Foreskin keratinocyte (primary cell): ENCODE measurements at places on chromosomes 1 and 21.

- DNase-seq = no peak
These were observed 10.1 kb upstream of the TFF1 start for GRCh38 chr21:42376338-42376982.

GRCh38 chr1:55040083-55040932 lies 960 bp downstream of the PCSK9 start:
- DNase-seq = peak; percentile 28

GRCh38 chr1:20658166-20658915 lies 2.8 kb downstream of the DDOST start:
- DNase-seq = no peak

GRCh38 chr21:46374761-46375389 lies 50.9 kb downstream of the PCNT start:
- DNase-seq = no peak

DNA sequence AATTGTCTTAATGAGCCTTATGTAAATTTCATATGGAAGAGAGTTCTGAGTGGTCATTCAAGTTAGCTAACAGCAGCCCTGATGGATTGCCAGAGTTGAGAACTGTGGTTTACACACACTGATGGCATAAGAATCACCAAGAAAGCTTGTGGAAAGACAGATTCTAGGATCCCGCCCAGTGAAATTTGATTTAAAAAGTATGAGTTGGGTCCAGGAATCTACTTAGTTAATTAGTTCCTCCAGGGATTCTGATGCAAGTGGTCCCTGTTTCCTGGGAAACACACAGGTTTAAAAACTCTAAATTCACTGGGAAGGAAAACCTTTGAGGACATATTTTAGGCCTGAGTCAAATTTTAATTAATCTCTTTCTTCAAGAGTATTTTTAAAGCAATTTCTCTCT lies 144.3 kb downstream of the NTPCR start:
- no peak for DNase-seq

GRCh38 chr1:244137725-244138124 lies 86.6 kb downstream of the ZBTB18 start:
- no peak for DNase-seq

DNA sequence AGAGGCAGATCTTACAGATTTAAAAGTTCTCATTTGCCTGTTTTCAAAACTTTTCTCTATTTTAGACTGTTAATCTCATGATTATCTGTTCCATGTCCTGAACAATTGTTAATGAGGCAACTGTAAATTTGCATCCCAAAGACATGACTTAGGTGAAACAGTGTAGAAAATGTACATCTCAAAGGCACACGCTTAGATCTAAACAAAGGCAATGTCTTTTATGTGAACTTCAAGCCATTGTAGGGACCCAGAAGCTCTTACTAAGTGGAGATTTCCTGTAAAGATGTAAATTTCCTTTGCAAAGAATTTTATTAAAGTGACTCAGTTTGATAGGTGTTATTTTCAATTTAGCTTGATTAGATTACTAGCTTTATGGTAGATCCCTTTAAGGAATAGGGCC lies 125.2 kb upstream of the F3 start:
- DNase-seq = no peak

GRCh38 chr1:160371756-160372155 lies 4.9 kb downstream of the NHLH1 start:
- DNase-seq = no peak

DNA sequence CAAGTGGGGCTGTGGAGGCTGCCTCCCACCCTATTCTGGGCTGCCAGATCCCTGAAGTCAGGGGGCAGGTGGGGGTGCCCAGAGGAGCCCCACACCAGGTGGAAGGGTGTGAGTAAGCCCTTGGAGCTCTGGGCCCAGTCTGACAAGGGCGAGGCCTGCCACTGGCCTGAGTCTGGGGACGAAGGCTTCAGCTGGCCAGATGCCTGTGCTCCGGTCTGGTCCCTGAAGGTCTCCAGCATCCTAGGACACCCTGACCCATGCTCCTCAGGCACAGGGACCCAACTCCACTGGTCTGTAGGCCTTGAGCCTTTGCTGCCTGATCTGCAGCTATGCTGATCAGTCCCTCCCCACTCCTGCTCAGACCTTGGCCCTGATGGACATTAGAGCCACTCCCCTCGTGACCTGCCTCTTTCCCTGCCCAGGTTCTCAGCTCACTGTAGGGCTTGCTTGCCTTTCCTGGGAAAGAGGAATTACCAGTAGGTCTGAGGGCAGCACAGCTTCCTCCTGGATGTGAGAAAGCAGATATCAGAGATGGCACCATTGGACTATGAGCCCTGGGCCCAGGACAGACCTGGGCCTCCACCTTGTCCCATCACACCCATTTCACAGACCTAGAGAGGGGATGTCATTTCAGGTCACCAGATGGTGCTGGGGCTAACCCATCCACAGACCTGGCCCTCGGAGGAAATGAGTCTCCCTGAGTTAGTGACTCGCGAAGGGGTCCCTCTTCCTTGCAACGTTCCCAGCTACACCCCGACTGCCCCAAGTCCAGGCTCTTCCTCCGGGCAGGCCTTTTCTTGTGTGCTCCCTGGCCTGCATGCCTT lies 32.8 kb upstream of the CSF3R start:
- no peak for DNase-seq

DNA sequence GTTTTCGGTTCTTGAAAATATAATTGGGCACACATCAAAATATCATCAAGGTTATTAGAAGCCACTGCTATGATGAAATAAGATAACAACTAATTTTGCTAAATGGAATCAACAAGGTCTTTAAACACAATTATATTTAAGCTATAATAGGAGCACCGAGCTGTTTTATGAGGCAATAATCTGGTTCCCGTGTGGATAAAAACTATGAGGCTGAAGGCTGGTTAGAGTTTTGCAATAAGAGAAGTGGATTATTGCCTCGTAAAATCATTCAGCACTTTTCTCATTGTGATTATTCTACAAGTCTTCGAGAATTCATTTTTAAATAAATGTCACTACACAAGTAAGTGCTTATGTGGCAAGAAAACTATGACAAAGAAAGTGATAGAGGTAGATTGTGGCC lies 975.7 kb upstream of the ADGRL2 start:
- DNase-seq = no peak

DNA sequence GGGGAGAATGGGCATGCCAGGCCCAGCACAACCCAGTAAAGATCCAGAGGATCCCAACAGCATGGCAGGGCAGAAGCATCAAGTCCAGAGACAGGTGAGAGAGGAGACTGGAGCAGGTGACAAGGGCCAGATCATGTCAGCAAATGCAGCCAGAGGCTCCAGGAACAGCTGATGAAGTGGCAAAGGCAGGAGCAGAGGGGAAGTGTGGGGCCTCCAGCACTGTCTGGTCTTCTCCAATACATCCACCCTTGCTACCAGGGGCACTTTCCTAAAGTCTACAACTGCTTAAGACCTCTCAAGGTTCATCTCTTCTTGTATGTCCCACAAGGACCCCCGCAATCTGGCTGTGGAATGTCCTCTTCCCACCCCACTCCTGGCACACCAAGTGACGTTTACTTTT lies 17.4 kb downstream of the FAM163A start:
- DNase-seq = no peak

GRCh38 chr1:150968491-150968890 lies 6.1 kb downstream of the CERS2 start:
- DNase-seq = no peak

DNA sequence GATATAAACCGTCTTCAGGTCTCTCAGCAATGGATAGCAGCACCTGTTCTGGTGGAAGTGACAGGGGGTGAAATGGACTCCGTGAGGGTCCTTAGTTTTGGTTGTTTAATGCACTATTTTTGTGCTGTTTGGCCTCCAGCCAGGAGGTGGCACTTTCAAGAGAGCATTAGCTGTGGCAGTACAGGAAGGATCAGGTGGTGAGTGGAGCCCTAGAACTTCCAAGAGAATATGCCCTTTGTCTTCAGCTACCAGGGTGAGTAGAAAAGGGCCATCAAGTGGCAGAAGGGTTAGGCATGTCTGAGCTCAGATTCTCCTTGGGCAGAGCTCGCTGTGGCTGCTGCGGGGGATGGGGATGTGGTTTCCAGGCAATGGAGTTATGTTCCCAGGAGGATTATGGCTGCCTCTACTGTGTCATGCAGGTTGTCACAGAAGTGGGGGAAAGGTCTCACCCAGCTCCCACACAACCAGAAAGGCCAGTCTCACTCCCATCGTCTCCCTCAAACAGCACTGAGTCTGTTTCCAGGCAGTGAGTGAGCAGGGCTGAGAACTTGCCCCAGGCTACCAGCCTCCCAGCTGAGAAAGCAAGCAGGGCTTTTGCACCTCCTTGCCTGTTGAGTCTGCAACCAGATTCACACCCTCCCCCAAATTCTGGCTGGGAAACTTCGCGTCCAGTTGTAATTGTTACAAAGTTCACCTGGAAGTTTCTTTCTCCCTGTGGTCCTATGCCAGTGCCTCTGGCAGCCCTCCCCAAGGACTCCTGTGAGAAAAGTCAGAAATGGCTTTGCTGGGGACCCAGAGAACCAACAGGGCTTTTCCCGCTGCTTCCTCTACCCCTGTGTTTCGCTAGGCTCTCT lies 39.1 kb upstream of the TTLL7 start:
- peak; percentile 45 for DNase-seq

GRCh38 chr1:166918088-166918955 lies 42.3 kb upstream of the TADA1 start:
- no peak for DNase-seq

DNA sequence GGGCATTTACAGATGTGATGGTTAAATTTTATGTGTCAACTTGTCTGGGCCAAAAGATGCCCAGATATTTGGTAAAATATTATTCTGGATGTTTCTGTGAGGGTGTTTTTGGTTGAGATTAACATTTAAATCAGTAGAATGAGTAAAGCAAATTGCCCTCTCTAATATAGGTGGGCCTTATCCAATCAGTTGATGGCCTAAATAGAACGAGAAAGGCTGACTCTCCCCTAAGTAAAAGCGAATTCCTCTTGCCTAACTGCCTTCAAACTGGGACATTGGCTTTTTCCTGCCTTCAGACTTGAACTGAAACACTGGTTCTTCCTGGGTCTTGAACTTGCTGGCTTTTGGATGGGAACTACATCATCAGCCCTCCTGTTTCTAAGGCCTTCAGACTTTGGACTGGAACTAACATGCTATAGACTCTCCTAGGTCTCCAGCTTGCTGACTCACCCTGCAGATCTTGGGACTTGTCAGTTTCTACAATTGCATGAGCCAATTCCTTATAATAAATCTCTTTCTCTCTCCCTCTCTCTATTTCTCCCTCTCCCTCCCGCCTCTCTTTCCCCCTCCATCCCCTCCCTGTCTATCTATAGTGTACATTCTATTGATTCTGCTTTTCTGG lies 10.2 kb upstream of the NAV1 start:
- no peak for DNase-seq

DNA sequence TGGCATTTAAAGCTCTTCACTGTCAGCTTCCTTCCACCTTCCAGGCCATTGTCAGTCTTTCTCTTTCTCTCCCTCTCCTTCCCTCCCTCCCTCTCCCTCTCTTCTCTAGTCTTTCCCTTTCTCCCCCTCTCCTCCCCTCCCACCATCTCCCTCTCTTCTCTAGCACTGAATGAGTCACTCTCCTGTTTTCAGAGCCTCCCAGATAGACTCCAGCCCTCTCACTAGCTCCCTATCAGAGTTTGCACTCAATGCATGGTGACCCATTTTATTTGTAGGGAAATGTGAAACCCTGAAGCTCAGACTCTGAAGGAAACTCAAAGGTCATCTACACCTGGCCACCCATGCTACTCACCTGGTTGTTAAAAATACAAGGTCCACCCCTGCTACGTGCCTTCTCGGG lies 4.4 kb upstream of the MATN1 start:
- no peak for DNase-seq

DNA sequence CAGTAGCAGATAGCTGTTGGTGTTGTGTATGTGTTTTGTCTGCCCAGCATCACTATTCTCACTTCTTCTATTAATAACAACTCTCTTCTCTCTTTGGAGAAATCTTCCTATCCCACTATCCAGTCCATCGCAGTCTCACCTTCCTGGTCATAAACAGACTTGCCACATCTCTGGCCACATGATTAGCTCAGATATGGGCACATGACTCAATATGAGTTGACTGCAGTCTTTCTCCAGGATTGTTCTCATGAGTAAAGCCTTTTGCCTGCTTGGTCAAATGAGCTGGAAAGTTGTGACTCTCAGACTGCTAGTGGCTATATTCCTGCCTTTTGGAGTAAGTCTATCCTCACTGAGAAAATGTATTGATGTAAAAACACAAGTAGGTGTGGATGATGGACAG lies 32.9 kb upstream of the TADA1 start:
- no peak for DNase-seq

DNA sequence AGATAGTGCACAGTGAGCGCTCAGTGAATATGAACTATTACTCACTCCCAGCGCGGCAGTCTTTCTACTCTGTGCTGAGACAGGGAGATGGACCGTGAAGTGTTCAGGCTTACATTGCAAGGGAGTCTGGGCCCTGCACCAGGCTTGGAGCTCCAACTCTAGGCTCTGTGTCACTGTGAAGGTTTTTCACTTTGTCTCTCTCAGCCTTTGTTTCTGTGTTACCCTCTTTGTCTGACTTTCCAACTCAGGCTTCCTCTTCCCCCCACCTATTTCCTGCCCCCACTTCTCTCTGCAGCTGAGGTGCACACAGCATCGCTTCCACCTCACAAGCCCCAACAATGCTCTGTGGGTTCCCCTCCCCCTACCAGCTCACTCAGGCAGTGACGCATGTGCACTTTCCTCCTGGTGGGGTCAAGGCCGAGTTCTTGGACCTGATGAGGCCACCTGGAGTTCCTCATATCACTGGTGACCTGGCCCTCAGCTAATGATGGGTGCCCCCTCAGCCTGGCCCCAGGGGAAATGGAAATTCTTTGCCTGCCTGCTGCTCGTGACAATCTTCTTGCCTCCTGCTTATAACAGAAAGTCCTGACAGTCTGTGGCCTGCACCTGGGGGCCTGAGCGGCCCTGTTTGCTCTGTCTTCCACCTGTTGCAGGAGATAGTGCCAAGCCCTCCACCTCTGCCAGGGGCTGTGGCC lies 1.1 kb upstream of the LCK start:
- peak; percentile 76 for DNase-seq

- DNase-seq = no peak
These were observed 128.3 kb downstream of the ATP1B1 start for GRCh38 chr1:169234780-169235179.

DNA sequence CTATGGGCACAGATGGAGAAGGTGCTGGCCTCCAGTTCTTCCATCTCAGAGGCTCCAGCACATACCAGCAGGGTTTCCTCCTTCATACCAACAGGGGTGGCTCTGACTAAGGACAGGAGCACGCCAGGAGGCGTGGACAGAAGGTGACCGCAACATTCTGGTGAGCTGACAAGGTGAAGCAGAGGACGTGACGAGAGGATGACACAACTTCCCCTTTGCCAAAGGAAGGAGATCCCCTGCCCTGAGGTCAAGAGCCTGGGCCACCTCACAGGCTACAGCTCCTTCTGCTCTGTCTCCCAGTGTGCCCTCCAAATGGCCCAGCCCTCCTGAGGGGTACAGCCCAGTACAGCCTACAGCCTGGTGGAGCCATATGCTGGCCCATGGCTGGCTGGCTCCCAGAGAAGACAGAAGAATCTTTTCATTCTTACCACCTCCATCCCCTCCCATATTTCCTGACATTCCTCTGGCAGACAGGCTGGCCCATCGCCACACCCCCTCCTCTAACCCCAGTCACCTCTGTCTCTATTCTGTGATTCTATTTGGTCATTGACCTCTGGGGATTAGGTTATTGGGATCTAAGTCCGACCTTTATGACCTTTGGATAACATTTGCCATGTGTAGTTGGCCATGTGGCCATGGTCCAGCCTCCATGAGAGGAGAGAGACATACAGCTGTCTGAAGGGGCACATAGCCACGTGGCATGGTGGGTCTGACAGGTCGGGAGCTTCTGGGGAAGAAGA lies 5.1 kb upstream of the LAMB3 start:
- DNase-seq = peak; percentile 95

- peak; percentile 15 for DNase-seq
These were observed 32.6 kb upstream of the RGS8 start for GRCh38 chr1:182716740-182717720.
